Activated gamma-delta T cell treated with anti-CD3 and anti-CD28 coated beads, Interleukin-2, amount 50 U/mL, for 16 hours (primary cell): ENCODE measurements at places on chromosomes 7 and 10.

DNA sequence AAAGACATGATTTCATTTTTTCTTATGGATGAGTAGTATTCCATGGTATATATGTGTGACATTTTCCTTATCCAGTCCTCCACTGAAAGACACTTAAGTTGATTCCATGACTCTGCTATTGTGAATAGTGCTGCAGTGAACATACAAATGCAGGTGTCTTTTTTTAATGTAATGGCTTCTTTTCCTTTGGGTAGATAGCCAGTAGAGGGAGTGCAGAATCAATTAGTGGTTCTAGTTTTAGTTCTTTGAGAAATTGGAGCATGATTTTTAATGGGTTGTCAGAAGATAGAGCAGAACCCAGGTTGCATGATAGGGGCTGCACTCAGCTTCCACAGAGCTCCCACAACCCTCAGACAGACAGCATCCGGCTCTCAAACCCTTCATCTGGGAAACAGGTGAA lies 152.9 kb upstream of the PLXDC2 start:
- DNase-seq: no peak

GRCh38 chr10:62610649-62611229 lies 193.8 kb upstream of the ADO start:
- peak; percentile 59 for DNase-seq

DNA sequence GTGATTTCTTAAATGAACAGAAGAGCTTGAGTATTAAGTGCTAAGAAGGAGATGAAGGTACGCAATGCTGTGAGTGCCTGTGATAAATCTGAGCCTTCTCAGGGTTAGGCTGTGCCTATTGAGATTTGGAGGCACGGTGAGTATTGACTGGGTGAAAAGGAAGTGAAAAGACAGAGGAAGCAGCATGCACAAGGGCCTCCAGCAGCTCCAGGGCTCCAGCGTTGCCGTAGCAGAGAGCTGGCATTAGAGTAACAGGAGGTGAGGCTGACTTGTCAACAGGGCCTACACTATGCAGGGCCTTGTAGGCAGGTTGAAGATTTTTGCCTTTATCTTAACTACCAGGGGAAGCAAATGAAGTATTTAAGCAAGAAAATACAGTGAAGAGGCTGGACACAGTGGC lies 54.1 kb upstream of the PDCD4 start:
- no peak for DNase-seq

GRCh38 chr7:147332988-147333387 lies 1216.4 kb downstream of the CNTNAP2 start:
- no peak for DNase-seq

GRCh38 chr10:17092216-17092944 lies 37.2 kb downstream of the CUBN start:
- DNase-seq: no peak

DNA sequence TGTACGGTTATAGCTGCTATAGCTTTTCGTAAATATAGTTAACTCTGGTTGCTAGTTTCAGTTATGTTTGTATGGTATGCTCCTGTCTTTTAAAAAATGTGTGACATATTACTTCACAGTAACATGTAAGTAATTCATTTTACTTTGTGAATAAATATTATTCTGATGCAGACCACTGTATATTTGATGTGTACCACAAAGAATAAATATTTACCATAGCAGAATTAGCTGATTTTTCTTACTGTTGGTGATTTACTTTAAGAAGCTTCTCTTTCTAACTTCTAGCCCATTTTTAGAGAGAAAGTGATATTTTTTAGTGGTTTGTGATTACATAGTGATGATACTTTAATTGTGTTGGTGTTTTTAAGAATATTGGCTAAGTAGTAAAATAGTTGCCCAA lies 292.8 kb downstream of the BBS9 start:
- DNase-seq: no peak

DNA sequence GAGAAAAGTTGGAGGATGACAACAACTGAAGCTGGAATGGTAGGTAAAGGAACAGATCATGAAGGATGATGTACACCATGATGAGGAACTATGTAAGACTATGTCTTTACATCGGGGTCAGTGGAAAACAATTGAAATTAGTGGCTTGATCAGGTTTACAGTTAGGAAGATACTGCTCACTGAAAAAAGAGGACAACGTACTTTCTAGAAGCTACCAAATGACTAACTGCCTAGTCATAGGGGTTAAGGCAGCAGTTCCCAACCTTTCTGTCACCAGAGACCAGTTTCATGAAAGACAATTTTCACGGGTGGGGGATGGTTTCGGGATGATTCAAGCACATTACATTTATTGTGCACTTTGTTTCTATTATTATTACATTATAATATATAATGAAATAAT lies 91.6 kb upstream of the ANKRD1 start:
- DNase-seq: no peak

- no peak for DNase-seq
Measured at GRCh38 chr7:2151801-2152612, 80.7 kb downstream of the MAD1L1 start.

- DNase-seq: no peak
Measured at GRCh38 chr10:34816501-34817002, 1.5 kb upstream of the PARD3 start.

DNA sequence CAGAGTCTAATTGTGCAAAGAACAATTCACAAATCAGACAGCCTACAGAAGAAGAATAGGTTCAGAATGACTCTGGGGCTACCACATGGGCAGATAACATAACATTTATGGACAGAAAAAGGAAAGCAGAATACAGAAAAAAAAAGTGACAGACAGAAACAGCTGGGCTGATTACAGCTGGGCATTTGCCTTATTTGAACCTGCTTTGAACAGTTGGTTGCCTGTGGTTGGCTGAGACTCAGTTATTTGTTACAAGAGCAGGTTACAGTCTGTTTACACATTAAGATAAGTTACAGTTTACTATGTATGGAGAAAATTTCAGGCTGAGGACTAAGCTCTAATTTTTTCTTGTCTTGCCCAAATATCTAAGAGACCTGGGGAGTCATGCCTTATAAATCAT lies 327.2 kb downstream of the GALNT17 start:
- DNase-seq: no peak

GRCh38 chr7:42035210-42035609 lies 201.8 kb downstream of the GLI3 start:
- no peak for DNase-seq

GRCh38 chr10:85635650-85636049 lies 730.9 kb downstream of the GRID1 start:
- DNase-seq: no peak

GRCh38 chr10:28105561-28105960 lies 106.7 kb upstream of the ODAD2 start:
- no peak for DNase-seq

GRCh38 chr7:29989257-29989995 lies at the start of gene SCRN1:
SCRN1 (minus strand) TSS chr7:29989801; CDS start chr7:29969067, 20,734 bp downstream.
- DNase-seq: peak; percentile 3

- DNase-seq: no peak
Measured at GRCh38 chr10:69866246-69866687, 64.6 kb downstream of the COL13A1 start.

GRCh38 chr7:24788961-24789576 lies 31.8 kb upstream of the GSDME start:
- no peak for DNase-seq

DNA sequence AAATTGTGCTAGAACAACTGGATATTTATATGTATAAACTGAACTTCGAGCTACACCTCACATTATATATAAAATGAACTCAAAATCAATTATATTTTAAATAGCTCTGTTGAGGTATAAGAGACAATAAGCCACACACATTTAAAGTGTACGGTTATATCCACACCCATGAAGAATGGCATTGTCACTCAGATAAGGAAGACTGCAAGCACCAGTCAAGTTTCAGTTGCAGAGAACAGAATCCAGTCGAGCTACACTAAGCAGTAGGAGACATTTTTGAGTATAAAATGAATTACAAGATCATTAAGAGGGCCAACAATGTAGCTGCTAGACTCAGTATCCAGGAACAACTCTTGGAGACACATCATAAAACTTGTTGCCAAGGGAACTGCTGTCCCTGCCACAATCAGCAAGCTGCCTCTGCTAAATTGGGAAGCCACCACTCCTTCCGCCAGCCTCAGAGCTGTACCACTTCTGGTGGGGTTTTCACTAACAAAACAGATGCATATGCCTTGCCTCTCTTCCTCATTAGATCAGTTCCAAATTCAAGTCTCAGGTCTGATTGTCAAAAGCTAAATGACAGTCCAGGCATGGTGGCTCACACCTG lies 19.6 kb upstream of the GPNMB start:
- no peak for DNase-seq

- no peak for DNase-seq
Measured at GRCh38 chr10:116990276-116990800, 14.6 kb downstream of the SHTN1 start.

GRCh38 chr10:131832056-131832685 lies 68.6 kb upstream of the PPP2R2D start:
- DNase-seq: no peak

- no peak for DNase-seq
Measured at GRCh38 chr10:63977329-63977923, 456.2 kb downstream of the REEP3 start.

GRCh38 chr10:121796342-121796741 lies 131.5 kb downstream of the ATE1 start:
- DNase-seq: no peak

DNA sequence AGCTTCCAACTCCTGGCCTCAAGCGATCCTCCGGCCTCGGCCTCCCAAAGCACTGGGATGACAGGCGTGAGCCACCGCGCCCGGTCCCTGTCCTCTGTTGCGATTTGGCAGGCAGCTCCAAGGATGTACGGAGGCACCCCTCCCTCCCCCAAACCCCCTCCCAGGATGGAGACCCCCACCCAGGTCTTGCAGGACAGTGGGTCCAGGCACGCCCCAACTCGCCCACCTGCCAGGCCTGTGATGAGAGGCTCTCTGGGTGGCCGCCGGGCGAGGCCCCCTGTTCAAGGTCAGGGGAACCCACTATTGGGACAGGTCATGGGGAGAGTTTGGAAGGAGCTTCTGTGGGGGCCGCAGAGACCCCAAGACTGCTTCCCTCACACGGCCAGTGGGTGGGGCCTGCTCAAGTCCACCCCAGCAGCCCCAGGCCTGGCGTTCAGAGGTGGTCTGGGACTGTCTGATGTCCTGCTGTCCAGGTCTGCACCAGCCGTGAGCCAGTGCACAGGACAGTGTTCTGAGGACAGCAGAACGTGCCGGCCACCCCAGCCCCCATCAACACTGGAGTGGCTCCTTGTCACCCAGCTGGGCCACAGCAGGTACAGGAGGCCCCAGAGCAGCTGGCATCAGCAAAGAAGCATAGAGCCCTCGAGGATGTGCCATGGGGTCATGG lies 2.5 kb downstream of the ADAP1 start:
- no peak for DNase-seq

- DNase-seq: no peak
Measured at GRCh38 chr7:115721293-115722217, 309.0 kb downstream of the TFEC start.

DNA sequence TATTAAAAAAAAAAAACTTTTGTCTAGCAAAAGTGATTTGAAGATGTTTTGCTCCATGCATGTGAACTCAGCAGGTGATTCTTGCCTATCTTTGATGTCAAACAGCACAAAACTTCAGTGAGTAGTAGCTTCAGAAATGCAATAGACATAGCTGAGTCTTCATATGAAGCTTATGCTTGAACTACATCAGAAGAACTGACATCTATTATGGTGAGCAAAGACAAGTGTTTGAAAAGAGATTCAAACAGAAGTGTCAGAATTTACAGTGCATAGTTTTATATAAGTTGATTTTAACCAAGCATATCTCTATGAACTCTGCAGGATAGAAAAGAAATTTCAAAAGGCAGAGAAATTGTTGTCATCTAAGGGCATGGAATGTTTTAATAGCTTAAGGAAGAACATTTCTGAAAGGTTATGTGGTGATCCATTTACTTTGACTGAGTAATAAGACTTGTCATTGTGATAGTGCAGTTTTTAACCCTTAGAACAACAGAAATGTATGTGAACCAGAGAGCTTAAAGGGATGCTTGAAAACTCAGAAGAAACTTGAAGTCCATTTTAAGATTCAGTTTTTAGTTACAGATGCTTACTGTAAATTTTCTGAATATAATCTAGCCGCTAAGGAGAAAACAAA lies 351.4 kb downstream of the MDFIC start:
- DNase-seq: no peak

DNA sequence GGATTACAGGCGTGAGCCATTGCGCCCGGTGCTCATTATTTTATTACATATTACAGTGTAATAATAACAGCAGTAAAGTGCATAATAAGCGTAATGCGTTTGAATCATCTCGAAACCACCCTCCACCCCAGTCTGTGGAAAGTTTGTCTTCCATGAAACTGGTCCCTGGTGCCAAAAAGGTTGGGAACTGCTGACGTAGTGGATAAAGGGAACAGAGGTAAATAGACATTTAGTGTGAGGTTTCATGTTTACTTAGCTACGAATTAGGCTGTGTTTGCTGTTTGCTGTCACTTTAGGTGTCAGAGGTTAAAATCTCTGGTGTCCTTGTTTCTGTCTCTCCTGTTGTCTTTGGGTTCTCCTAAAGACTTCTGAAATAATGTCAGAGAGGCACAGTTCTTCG lies 60.3 kb upstream of the SLC39A12 start:
- DNase-seq: no peak

DNA sequence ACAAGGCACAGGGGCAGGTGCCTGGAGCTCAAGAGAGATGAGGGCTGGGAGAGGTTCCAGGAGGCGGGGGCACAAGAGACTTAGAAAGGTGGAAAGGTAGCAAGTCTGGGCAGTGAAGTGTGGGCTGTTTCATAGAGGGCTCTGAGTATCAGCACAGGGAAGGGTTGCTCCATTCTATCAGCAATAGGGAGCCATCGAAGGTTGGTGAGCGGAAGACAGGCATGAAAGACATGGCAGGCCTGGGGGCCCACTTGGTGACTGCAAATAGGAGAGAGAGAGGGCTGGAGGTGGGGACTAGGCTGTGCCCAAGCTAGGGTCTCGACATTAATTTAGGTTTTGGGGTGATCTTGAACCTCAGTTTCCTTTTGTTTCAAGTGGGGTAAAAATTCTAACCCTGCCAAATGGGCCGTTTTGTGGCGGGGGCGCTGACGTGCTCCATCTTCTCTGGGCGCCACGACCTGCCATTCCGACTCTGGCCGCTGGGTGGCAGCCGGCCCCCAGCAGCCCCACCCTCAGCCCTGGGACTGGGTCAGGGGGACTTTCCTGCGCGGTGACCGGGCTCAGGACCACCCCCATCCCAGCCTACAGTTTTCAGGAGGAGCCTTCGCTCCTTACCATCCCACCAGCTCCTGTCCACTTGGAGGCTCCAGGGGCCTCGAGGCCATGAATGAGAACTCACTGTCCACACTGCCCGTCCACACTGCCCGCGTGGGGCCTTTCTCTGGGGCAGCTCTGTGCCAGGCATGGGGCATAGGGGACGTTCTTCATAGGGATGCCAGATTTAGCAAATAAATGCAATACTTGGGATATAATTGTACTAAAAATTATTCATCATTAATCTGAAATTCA lies 37.2 kb upstream of the PCBD1 start:
- DNase-seq: peak; percentile 27
